HTR-8/SVneo (cell line): ENCODE measurements at places on chromosomes 7 and 10.

- DNase-seq, result no peak
Observed at GRCh38 chr7:152902054-152902453, 142.5 kb downstream of the ACTR3B start.

DNA sequence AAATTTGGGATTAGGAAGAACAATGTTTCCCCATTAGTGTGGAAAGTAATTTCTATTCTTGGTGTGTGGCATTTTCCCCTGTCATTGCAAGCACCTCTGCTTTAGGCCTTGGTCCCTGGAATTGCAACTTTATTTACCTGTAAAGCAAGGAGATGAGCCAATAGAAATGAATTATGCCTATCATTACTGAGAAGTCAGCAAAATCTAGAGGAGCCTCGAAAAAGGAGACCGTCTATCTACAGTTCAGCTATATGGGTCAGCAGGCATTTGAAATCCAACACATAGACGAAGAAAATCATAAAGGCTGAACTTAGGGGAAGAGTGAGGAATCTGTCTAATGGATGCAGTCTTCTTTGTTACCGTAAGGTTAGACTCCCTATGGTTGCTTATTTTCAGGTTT, 161.1 kb downstream of the CCDC71L start:
- DNase-seq, result no peak

GRCh38 chr7:21023841-21024484, 237.3 kb upstream of the SP8 start:
- DNase-seq, result no peak

DNA sequence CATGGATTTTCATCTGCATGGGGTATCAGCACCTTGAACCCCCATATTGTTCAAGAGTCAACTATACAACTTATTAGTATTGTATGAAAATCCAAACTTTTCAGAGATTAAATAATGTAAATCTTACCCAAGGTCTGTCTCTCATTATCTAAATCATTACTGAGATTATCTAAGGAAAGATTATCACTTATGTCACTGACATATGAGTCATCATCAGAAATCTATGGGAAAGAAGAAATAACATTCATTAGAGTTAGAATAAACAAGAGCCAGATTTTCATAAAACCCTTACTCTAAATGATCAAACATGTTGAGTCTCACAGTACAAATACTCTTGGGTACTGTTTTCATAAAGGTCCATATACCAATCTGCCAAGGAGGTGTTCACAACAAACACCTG, 83.3 kb upstream of the GSDME start:
- no peak for DNase-seq

- DNase-seq, result no peak
Observed at GRCh38 chr7:137992550-137993394, 9.1 kb downstream of the CREB3L2 start.

DNA sequence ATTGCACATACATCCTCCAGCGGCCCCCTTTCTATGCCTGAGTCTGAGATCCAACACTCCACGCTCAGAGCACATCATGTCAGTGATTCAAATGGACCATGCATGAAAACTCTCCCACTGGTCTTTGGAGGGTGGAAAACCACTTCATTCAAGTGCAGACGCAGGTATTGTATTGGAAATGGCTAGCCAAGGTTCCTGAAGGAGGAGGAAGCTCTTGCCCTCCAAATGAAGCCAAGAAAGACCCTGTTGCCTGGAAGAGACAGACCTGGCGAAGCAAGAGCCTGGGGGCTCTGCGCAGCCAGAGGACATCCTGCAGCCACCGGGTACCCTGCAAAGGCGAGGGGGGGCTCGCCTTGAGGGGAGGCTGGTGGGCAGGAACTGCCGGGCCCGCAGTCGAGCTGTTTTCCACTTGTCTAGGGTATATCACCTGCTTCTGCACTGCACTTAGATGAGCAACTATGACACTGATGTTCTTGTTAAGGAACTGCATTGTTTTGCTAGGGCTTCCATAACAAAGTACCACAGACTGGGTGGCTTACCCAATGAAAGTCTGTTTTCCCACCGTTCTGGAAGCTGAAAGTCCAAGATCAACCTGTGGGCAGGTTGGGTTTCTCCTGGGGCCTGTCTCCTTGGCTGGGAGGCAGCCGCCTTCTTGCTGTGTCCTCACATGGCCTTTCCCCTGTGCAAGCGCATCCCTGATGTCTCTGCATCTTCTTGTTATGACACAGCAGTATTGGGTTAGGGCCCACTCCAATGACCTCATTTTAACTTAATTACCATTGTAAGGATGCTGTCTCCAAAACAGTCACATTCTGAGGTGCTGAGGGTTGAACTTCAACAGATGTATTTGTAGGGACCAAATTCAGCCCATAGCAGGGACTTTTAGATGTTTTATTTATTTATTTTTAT, 233.4 kb downstream of the ARHGAP12 start:
- no peak for DNase-seq

DNA sequence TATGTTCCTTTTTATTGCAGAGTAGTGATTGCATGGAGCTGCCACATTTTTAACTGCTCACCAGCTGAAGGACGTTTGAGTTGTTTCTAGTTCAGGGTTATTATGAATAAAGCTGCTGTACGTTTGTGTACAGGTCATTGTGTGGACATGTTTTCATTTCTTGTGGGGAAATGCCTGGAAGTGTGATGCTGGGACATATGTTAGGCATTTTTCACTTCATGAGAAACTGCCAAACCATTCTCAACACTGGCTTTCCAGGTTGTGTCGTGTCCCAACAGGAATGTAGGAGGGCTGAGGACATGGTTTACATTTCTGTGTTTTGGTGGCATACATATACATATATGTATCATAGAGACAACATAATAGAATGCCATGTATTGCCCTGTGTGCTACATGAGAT, 73.0 kb downstream of the NEURL1 start:
- no peak for DNase-seq

GRCh38 chr7:116829041-116829440, 33.3 kb upstream of the CAPZA2 start:
- DNase-seq, result no peak

- DNase-seq, result no peak
Observed at GRCh38 chr10:129848696-129849451, 115.2 kb downstream of the EBF3 start.

- peak; percentile 78 for DNase-seq
Observed at GRCh38 chr10:101032637-101033224, 1.7 kb downstream of the SFXN3 start.

DNA sequence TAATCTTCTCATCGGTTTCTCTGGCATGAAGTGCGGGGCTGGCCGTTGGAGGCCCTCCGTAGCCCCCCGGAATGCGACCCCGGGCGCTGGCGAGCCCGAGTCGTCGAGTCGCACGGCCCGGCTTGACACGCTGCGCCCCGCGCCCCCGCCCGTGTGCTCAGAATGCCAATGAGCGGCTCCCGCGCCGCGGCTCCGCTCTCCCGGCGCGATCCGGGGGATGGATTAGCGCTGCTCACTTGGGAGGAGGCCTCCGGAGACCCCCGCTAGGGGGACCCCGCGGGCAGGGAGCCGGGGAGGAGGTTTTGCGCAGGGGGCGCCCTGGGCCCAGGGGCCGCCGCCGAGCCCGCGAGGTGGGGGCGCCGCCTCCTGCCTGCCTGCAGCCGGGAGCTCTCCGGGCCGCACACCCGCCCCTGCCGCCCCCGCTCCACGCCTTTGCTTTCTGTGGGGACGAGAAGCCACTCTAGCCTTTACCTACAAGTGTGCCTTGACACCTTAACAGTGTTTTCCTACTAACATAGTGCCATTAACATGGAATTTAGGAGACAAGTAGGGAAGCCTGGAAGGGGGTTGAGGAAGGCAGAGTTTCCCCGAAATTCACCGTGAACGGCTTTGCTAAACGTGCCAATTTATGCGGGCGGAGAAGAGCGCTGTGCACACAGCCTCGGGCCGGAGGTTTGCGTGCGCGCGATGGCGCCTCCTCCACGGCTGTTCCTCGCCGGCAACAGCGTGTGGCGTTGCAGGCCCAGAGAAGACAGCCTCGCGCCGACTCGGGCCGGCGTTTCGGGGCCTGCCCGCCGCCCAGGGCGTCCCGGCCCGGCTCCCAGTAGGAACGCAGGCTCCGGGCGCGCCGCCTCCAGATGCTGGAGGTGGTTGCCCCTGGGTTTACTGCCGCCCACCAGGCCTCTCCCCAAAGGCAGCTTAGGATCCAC, 7.1 kb downstream of the SHH start:
- peak; percentile 62 for DNase-seq

GRCh38 chr10:86992929-86993328, 24.6 kb downstream of the ADIRF start:
- DNase-seq, result no peak

DNA sequence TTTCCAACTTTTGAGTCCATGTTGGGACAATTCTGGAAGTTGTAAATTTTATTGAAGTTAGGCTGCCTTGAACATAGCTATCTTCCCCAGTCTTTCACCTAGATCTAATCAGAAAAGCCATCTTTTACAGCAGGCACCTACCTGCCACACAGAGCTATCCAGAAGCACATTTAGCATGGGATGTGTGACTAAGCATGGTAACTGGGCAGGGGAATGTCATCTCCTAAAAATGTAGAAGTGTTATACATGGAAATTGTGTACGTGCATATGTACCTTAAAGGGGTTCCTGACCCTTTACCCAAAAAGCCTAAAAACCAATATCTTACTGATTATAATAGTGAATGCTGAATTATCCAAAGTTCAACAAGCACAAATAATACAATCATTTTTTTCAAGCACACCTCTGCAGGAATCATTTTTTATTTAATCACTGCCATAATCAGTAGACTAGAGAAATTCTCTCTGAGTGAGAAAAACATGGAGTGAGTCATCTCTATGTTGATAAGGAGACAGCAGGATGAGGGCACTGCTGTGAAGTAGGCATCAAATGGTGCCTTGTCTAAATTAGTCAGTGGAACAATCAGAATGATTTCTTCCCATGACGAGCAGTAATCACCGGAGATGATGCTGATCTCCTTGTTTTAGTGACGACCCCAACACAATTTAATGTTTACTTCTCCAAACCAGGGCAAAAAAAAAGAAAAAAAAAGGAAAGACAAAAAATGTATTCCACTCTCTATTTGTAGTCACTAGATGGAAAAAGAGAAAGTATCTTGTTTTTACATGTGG, 75.9 kb downstream of the SORBS1 start:
- DNase-seq, result no peak

DNA sequence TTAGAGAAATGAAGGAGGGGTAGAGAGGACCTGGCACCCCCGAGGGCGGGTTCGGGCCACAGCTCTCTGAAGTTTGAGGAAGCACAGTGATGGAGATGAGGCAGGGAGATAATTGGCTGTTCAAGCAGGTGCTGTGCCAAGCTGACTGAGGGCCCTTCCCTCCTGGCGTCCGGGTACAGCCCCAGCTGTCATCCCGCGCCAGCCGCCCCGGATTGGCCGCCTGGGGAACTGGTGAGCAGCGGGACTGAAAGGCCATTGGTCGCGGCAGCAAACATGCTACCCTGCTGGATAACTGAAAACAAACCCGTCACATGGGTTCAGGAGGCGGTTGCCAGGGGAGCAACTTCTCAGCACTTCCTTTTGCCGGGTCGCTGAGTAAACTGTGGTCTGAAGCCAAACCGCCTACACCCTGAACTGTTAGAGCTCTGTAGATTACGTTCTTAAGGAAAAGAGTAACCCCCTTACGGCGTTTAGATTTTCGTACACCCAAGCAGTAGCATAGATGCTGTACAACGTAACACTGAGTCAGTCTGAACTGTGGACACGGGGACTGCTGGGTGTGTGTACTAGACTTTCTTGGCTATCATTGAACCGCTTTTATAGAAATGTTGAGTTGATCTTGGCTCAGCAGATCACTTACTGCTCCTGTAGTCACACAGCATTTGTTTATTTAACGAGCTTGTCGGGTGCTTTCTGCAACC, 1.3 kb downstream of the INSIG1 start:
- DNase-seq, result peak; percentile 88

DNA sequence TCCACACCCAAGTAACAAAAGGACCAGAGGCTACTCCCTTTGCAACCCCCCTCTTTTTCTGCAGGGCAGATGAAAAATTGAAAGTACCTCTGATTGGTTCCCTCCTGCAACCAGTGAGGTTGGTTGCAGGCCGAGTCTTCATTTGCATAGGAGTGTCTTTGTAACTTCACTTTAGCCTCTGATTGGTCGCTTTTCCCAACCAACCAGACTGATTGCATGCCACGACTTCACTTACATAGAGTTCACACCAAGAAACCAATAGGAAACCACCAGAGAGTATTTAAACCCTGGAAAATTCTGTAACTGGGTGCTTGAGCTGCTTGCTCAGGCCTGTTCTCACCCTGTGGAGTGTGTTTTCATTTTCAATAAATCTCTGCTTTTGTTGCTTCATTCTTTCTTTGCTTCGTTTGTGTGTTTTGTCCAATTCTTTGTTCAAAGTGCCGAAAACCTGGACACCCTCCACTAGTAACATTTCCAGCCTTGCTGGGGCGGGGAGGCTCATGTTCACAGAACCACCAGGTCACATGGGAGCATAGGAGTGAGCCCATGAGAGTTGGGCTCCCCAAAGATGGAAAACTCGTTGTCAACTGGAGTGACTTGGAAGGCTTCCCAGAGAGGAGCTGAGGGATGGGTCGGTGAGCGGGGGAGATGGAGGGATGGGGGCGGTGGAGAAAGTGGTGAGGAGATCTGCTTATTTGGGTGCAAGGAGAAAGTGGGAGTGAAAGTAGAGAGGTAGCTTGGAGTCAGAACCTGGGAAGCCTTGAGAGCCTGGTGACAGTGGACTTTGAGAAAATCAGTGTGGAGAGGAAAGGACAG, 223.6 kb downstream of the GFRA1 start:
- no peak for DNase-seq

DNA sequence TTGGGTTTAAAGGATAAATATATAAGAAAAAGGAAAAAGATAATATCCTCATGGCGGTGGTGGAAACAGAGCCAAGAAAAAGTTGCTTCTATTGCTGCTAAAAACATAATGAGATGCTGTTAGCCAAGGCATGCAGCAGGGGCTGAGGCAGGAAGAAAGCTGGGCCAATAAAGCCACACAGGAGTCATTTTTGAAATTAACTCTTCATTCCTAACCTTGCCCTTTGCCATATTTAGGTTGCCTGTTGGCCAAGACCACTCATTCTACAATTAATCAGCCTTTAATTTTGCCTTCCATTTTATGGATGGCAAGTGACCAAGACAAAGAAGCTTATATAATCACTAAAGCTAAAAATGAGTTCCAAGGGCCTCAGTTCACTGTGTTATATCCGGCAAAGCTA, 58.2 kb downstream of the ARMH3 start:
- DNase-seq, result no peak

DNA sequence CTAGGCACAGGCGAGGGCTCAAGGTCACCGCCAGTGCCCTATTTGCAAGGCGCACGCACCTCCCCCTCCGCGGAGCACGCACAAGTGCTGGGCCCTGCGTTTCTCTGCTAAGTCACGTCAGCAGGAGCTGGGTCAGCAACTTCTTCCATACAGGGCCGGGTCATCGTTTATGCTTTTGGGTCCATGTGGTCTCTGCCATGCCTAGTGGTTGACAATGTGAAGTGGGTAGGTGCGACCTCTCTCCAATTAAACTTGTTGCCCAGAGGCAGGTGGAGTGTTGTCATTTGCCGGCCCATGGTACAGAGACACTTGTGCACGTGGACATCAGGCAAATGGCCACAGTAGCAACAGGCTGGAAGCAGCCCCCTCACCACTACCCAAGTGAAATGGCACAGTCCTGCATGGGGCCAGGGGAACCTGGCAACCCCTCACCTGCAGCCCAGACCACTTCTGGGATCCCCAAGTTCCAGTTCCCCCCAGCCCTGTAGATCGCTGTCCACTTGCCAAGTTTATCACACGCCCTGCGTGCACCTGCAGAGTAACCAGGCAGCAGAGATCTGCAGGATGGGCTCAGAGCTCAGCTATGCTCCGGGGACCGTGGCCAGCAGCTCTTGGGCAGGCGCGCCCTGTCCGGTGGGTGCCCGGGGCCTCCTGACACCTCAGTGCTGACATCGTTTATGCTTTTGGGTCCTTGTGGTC, 86.1 kb upstream of the PPP2R2D start:
- DNase-seq, result no peak

GRCh38 chr10:45071043-45071813, 70.5 kb downstream of the ZNF22 start:
- no peak for DNase-seq

GRCh38 chr7:24637706-24638105, 64.5 kb downstream of the PALS2 start:
- DNase-seq, result no peak
